ENCODE measurements at places on chromosomes 2 and 18.

DNA sequence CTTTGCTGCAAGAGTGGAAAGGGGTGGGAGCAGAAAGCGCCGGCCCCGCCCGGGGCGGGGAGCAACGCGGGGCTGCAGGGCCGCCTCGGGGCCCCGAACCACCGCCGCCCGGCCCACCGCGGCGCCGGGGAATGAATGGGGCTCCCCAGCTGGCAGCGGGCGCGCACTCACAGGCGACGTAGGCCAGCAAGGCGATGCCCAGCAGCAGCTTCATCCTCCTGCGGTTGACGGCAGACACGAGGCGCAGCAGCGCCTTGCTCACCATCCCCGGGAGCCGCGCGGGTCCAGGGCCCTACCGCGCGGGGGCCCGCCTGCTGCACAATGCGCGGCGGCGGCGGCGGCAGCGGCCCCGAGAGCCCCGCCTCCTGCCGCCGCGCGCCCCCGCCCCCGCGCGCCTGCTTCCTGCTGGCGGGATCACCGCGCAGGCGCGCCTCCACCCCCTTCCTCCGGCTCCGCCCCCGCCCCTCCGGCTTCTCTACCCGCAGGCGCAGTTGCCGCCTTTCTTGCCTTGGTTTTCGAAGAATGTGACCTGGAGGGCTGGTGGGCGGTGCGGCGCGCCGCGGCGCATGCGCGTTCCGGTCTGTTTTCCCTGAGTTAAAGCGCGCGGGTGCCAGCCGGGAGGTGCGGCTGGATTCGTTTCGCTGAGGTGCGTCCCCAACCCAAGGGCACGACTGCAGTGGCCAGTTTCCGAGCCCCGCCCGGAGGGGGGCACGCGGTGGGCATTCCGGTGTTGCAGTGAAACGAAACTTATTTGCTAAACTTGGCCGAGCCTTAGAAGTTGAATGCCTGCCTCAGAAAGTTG, at the start of gene UXS1:
UXS1 (minus strand) TSS at position 325 of the 802 bp plus-strand sequence; CDS start at position 265, 60 bp downstream.
- DNase-seq, result peak; percentile 74

- no peak for DNase-seq
Measured at GRCh38 chr2:188629753-188630527, 338.3 kb downstream of the GULP1 start.

DNA sequence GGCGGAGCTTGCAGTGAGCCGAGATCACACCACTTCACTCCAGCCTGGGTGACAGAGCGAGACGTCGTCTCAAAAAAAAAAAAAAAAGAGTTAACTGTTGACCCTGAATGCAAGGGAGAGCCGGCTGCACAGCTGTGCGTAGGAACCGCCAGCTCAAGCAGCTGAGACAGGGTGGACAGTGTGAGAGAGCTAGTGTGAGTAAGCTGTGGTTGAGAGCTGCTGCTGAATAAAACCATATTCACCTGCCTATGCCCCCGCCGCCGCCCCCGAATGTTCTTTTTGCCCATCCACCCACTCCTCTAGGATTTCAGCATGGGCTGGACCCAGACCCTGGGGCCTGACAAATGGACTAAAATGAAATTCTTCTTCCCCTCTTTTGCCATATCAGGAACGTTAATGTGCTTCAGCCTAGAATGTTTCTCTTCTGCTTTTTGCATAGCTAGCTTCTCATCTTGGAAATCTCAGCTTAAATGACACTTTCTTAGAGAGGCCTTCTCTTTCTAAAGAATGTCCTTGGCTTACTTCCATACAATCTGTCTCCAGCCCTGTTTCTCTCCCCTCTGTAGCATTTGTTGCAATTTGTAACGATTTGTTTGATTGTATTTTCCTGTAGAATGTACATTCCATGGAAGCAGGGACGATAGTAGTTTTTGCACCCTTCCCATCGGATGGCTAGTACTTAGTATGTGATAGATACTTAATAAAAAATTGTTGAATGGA, 142.7 kb downstream of the KLHL14 start:
- no peak for DNase-seq

DNA sequence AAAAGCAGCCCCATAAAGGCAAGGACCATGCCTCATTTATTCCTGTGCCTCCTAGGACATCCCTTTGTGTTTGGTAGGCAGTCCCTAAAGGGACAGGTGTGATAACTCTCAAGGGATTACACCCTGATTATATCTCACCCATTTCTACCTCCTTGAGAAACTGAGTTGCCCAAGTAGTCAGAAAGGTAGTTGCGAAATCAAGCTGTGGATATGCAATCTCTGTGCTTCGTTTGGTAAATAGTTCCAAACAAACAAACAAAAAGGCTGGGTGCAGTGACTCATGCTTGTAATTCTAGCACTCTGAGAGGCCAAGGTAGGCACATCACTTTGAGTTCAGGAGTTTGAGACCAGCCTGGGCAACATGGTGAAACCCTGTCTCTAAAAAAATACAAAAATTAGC, 100.2 kb upstream of the ARL5A start:
- no peak for DNase-seq

- no peak for DNase-seq
Measured at GRCh38 chr2:21819454-21819853, 695.7 kb downstream of the TDRD15 start.

- no peak for DNase-seq
Measured at GRCh38 chr18:75158465-75159237, 50.3 kb downstream of the PTGR3 start.

DNA sequence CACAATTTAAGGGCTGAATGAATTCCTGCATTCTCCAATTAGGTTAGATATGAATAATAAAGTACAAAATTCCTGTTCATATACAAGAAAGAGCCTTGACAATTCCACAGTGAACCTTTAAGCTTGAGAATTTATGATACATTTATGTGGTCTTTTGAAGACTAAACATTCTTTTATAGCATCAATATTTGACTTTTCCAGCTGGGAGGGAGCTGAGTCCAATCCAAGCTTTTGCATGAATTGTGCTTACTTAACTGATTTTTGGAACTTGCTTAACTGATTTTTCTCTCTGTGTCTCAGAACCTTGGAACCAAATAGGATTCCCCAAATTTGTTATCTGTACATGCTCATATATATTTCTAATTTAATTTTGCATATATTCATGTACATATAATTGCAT, 388.0 kb downstream of the TRIB2 start:
- DNase-seq, result no peak

DNA sequence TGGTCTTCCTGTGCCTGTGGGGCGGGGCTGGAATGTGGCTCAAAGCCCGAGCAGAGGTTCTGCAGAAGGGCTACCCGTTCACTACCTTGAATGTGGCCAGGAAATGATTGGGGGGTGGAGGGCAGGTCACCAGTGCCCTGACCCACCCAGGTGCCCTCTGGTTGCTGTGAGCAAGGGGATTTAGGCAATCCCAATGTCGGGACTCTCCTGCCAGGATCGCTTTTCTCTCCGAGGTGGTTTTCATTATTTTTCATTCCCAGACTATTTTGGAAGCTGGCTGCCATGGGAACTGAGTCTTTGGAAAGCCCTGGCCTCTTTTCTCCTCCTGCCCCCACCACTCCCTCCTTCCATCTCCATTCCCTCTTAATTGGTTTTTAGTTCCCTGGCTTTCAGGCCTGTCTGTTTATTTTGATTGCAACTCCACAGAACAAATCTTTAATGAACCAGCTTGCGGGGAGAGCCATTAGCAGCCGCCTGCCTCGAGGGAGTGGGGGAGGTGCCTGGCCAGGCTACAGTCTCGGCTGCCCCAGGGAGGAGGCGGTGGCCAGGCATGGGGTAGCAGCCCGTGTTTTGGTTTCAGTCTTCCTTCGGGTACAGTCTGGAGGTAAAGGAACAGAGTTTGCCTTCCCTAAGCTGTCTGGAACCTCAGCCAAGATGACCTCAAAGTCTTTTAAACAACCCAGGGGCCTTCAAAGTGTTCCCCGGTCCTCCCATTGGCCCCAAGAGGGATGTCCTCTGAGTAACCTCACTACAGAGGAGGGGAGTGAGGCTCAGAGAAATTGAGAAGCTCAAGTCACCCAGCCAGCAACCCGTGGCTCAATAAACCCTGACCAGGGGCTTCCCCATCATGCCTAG, 114.4 kb upstream of the HAAO start:
- no peak for DNase-seq

DNA sequence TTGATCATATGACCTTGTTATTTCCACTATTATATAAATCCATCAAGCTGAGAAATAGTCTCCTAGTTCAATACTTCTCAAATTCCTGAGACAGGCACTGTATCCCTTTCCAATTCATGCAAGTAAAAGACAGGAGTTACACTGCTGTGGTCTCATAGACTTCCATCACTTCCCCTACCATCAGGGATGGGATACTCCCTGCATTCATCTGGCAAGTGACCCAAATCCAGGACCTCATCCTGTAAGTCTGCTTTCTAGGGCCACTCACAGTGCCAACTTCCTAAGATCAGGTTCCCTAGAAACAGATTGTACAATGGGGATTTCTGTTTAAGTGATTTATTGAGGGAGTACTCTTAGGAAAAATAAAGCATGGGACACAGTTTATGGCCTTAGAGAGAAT, 424.0 kb upstream of the CDH7 start:
- DNase-seq, result no peak

DNA sequence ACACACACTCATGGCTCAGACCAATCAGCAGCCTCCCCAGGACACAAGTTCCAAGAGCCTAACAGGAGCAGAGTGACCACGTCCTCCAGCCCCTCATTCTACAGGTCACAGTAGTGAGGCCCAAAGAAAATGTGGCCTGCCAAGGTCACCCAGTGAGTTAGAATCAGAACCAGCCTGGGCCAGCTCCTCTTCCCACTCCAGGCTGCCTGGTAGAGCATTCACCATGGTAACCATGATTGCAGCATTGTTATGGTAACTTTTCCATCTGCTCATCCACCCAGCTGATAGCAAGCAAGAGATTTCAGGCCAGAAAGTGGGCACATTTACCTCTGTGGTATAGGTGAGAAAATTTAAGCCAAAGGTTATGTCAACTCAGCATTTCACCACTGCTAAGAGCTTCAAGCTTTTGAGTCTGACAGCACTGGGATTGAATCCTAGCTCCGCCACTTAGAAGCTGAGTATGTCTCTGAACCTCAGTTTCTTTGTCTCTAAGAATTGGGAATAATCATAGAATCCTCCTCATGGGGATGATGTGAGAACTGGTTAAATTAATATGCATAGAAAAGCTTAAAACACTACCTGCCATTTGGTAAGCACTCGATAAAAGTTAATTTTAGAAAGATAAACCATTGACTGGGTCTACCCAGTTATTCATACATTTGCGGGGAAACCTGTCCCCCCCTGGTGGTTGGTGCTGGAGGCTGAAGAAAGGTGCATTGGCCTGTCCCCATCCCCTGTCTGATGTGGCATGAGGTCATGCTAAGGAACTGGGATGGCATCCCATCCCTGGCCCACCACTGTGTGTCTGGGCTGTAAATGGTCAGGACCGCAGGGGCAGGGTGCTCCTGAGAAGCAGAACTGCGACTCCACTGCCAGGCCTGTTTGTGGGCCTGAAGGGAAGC, 181.5 kb downstream of the KLHL29 start:
- DNase-seq, result no peak

- no peak for DNase-seq
Measured at GRCh38 chr2:181308766-181309515, 148.2 kb upstream of the ITGA4 start.

DNA sequence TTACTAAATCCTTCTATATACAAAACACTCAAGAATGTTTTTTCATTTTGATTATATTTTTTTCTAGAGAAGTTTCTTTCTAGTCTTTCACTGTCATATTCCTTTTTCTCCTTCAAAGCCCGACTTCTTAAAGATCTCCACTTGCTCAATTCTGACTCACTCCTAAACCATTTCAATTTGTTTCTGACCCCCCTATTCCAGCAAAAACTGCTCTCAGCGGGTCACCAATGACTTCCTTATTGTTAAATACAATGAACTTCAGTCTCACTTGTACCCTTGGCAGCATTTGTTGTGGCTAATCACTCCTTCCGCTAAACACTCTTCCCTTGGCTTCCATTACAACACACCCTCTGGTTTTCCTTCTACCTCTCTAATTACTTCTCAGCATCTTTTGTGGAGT, 111.1 kb upstream of the RBBP8 start:
- no peak for DNase-seq

DNA sequence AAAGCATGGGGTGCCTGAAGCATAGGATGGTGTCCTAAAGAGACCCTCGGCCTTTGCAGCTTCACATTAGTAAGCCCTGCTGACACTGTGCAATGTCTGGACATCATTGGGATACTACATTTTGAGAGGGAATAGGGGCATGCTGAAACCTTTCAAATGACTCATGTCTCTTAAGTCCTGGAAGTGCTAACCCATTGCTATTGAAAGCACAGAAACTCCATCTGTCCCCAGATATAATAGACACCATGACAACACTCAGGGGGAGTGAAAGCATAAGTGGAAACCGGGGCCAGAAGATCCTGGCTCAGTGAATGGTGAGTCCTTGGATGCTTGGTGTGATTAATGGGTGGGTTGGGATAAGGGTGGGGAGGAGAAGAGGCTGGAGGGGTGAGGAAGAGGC, 595.5 kb upstream of the ID2 start:
- no peak for DNase-seq

DNA sequence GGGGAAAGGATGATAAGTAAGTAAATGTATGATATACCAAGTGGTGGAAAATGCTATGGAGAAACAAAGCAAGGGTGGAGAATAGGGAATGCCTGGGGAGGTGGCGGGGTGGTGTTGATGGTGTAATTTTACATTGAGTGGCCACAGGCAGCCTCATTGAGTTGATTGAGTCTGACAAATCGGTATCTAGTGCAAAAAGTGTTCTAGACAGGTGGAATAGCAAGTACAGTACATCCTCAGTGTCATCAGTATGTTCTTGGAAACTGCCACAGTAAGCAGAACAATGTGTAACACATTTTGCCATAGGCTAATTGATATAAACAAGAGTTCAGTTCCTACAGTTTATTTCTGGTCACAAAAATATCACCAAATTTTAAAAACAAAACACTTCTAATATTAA, 46.4 kb downstream of the UGP2 start:
- no peak for DNase-seq

DNA sequence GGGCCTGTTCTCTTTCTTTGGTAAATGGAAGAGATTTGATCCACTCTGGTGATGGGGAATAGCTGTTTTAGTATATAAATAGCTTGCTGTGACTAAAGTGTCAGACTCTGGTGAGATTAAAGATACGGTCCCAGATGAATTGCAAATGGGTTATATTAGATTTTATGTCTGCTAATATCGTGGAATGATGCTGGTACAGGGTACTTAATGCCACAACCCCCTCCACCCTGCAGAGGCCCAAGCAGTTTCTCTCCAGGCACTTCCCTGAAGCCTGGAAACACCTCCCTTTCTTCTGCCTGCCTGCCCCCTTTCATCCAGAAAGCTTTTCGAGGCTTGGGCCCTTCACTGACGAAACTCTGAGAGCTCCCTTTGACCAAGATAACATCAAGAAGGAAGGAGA, 21.4 kb upstream of the RFX8 start:
- no peak for DNase-seq

DNA sequence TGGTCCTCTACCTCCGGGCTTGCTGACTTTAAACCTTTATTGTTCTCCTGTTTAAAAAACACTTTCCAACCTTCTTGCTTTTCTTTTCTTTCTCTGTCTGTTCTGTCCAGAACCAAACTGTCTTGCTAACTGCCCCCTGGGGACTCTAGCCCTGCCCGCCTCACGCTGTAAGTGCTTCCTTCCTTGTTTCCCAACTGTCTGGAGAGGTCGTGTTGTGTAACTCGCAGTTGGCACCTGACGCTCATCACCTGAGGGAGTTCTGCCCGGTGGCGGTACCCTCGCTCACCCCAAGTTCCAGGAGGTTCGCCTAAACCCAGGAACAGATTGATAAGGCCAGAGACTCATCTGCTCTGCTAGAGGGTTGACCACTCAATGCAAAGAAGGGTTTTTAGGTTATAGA, 123.4 kb downstream of the MTCL1 start:
- no peak for DNase-seq

GRCh38 chr18:35810520-35810919, 162.0 kb upstream of the RMP24 start:
- DNase-seq, result no peak
